ENCODE measurements at places on chromosomes 5 and 9. TPM values are rescaled to one million over a fixed set of nuclear protein-coding genes. Genes with fewer than 3 reads are reported as not detected.

DNA sequence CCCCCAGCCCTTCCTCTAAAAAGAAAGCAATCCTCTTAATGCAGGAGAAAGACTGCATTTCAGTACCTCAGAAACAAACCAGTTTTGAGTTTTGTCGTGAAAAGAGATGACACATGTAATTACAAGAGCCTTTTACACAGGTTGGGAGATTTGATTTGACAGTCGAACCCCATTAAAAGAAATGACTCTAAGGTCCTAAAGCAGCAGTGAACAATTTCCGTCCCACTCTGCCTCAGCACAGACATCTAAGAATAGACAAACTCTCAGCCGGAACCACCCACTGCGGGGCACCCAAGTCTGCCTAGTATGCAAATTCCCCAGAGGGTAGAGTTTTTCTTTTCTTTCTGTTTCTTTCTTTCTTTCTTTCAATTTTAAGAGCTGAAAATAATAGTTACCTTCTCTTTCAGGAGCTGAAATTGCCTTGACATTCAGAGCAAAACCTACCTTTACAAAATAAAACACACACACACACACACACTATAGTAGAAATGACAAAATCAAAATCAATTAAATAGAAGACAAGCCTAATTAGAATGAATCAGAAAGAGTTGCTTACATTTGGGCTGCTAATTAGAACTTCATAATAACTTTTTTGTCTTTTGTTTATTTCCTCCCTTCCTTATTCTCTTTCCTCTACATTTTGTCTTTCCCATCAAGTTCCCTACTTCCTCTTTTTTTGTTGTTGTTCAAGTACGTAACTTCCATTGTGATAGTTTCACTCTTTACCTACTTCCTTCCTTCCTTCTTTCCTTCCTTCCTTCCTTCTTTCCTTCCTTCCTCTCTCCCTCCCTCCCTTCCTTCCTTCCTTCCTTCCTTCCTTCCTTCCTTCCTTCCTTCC, 65.1 kb downstream of the BASP1 start:
- no peaks in the 10 kb centered on the region for H3K36me3 ChIP-seq
- H3K27ac ChIP-seq = no peak overlapping the region
- H3K4me3 ChIP-seq = no peak overlapping the region
- no peaks in the 10 kb centered on the region for H3K4me1 ChIP-seq

DNA sequence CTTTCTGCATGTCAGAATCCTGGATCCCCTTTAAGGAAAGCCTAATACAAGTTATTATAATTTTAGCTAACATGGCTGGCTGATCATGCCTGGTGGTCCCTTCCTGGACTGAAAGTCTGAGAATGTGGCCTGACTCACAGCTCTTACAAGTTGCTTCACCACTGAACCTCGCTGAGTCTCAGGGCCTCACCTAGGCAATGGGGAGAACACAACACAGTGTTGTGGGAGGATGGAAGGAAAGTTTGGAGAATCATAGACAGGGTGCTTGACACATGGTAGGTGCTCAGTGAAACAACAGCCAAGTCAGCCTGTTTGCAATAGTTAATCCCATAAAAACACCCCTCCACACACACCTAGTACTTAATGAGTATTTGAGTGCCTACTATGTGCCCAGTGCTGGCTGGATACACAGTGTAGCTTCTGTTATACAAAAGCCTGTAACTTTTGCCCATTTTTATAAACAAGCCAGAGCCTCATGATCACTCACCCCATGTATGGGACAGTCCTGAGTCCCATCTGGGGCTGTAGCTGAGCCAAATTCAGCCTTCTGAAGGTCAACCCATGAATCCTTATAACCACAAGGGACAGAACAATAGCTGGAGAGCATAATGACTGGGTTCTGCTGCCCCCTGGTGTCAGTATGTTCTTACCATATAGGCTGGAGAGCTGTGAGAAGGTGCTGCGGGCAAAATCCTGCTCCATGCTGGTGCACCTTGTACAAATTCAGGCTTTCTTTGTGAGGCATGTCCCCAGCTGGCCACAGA, 3.9 kb downstream of the ACSL6 start:
- peak; percentile 88 for DNase-seq
- H3K4me3 ChIP-seq = no peak overlapping the region
- peaks cover 10% of the 10 kb centered on the region for H3K4me1 ChIP-seq

Gene AQP3
- total RNA-seq = 109 TPM

Gene ADAMTS12
- 3.4 TPM for total RNA-seq

Gene SLC45A2
- total RNA-seq = not detected

Gene CATSPER3
- 0.33 TPM for total RNA-seq

DNA sequence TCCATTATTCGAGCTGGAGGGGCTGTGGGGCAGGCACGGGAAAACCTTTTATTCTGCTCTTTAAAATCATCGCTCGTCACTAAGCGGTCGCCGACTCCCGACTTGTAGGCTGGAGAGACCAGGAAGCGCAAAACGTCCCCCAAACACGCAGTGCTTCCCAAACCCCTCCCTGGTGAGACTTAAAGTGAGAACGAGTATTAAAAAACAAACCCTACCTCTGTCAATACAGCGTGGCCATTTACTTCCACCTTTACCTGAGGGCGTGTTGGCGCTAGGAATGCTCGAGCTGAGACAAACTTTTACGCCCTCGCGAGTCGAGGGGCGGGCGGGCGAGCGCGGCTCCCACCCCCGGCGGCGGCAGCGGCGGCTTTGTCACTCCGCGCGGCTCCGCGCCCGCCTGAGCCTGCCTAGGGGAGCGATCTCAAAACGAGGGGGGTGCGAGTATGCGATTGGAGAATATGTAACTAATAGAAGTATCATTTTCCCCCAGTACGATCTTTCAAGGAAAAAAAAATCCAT, at the start of gene NR2F1-AS1:
Gene NR2F1-AS1 (minus strand): TSS at position 293 of the 519 bp plus-strand sequence.
- H3K4me3 ChIP-seq = peak within 1 kb of the TSS; percentile 62
- DNase-seq = no peak
- H3K36me3 ChIP-seq = no peaks in the 10 kb centered on the region

GRCh38 chr9:125467116-125467740, 205.6 kb downstream of the GAPVD1 start:
- no peak overlapping the region for H3K27ac ChIP-seq
- H3K36me3 ChIP-seq = no peaks in the 10 kb centered on the region
- H3K4me1 ChIP-seq = peaks cover 23% of the 10 kb centered on the region
- no peak for DNase-seq

GRCh38 chr5:14930486-14930885, 58.9 kb upstream of the ANKH start:
- no peaks in the 10 kb centered on the region for H3K27me3 ChIP-seq
- no peaks in the 10 kb centered on the region for H3K4me1 ChIP-seq
- no peak overlapping the region for H3K27ac ChIP-seq

DNA sequence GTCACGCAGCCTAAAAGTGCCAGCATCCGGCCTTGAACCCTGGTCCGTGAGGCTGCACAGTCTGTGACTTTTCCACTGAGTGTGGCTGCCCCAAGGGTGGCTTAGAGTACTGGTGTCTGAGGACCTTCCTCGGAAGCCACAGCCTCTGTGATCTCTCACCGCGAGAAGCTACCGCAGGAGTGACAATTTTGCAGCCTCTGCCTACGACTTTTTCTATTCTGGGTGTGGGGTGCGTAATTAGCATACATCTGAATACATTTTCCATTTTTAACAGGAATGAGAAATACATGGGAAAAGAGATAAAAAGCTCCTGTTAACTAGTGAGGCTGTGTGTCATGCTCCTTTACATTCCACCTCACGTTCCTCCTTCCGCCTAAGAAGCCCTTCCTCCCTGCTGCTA, 48.3 kb upstream of the HRH2 start:
- H3K27me3 ChIP-seq = no peaks in the 10 kb centered on the region
- DNase-seq = no peak
- H3K36me3 ChIP-seq = no peaks in the 10 kb centered on the region
- no peak overlapping the region for H3K27ac ChIP-seq
- no peaks in the 10 kb centered on the region for H3K4me1 ChIP-seq
- H3K4me3 ChIP-seq = no peak overlapping the region

GRCh38 chr5:147753765-147754164, 28.8 kb downstream of the JAKMIP2 start:
- no peak for DNase-seq
- no peaks in the 10 kb centered on the region for H3K4me1 ChIP-seq
- H3K27ac ChIP-seq = no peak overlapping the region
- H3K36me3 ChIP-seq = no peaks in the 10 kb centered on the region
- no peaks in the 10 kb centered on the region for H3K27me3 ChIP-seq
- no peak overlapping the region for H3K4me3 ChIP-seq

Gene ENHO
- total RNA-seq = 9.6 TPM

All from liver (tissue), 10 donors.